ENCODE measurements at places on chromosomes 12 and 14.

- DNase-seq: no peak
Measured at GRCh38 chr14:67756496-67756895, 54.8 kb downstream of the RDH12 start.

GRCh38 chr12:54796991-54797390 is 57.3 kb upstream of the MUCL1 start:
- DNase-seq: no peak

DNA sequence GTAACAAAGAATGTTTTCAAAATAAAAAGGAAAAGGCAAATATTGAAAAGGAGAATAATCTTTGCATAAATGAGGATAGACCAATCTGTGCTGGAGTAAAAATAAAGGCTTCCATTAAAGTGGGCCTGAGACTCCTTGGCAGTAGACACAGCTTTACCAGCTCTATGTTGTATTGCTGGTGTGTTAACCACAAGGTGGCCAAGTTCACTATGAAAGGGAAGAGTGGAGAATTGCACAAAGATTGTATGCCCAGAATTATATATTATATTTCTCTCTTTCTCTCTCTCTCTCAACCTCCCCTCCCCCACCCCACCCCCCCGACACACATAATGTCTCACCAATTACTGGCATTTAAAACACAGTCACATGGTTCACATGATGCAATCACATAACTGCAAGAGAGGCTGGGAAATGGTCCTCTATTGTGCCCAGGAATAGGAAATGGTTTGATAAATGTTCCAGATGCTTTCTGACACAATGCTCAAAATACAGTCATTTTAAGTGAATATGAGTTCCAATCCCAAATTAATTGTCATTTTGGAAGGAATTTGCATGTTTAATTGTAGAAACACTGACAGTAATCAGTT is 222.6 kb upstream of the SYT1 start:
- DNase-seq: no peak

DNA sequence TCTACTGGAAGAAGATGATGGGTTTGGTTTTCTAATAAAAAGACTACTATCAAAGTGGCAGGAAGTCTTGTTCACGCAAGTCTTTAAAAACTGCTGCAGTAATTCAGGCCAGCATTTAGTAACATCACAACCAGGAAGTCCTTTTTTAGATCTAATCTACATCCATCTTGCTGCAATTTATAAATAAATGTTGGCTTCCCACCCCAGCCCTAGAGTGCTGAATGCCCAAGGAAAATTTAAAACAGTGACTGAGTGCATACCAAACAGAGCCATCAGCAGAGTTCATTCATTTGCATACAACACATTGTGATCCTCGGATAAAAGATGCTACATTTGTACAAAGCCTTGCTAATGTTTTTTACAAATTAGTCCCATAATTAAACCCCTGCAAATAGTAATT is 72.1 kb downstream of the PHLDA1 start:
- DNase-seq: no peak

- DNase-seq: no peak
Measured at GRCh38 chr14:53010193-53011040, 59.6 kb upstream of the FERMT2 start.

DNA sequence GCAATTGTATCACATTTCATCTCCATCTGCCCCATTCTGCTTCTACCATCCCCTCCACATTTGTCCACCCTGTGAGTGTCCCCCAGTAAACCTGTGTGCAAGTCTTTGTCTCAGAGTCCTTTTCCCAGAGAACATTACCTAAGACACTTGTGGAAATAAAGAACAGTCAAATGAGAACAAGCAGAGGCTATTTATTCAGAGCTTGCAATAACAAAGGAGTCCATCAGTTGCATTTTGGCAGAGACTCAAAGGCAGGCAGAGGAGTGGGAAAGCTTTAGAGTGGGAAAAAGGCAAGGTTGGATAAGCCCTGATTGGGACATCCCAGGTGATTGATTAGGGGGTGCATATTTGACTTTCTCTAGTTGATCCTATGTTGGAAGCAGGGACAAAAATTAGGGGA is 18.2 kb upstream of the PPFIBP1 start:
- no peak for DNase-seq

- DNase-seq: no peak
Measured at GRCh38 chr12:124236625-124237031, 58.3 kb upstream of the RFLNA start.

- DNase-seq: no peak
Measured at GRCh38 chr14:97713023-97713422, 915.8 kb downstream of the VRK1 start.

GRCh38 chr12:48027183-48028002 is 23.1 kb upstream of the COL2A1 start:
- DNase-seq: no peak

- DNase-seq: no peak
Measured at GRCh38 chr12:33581613-33582122, 142.0 kb upstream of the SYT10 start.

- no peak for DNase-seq
Measured at GRCh38 chr12:17076811-17077210, 470.8 kb upstream of the LMO3 start.

GRCh38 chr14:74647678-74648461 is 35.8 kb upstream of the LTBP2 start:
- DNase-seq: no peak

DNA sequence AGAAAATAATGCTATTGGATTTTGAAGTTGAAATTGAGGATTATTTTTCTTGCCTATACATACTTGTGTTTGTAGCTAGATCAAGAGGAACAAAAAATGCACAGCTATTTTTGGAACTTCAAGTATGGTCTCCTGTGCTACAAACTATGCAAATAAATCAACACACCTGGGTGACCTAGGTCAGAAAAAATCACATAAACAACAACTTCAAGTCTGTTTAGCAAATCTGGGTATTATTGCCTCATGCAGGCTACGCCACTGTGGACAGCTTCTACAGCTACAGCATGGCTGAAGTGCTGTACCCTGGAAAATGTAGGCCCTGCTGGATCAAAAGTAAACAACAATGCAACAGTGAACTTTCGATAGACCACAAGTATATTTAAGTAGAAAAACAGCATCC is 87.5 kb downstream of the SLC6A15 start:
- no peak for DNase-seq

DNA sequence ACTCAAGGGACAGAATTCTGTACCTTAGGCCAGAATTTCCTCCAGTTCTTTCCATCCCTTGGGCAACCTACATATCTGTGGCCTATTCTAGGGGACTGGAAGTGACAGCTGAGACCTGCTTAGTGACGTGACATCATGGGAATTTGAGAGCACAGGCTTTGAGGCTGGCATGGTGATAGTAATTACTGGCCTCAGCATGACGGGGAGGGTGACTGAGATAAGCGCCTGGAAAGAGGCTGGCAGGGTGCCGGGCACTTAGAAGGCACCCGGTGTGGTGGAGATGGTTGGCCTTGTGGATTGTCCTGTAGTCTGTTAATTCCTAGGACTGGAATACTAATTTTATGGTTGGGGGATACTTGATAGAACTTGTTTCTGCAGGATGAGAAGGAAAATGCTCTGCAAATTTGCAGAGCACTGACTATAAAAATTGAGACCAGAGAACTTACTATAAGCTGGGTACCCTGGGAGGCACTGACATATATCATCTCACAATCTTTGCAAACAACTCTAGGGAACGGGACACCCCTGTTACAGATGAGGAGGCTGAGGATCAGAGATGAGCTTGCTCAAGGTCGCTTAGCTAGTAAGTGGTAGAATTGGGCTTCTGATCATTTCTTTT is 42.2 kb upstream of the TBX3 start:
- DNase-seq: no peak

GRCh38 chr14:40899435-40899834 is 707.2 kb upstream of the LRFN5 start:
- DNase-seq: no peak
